Caco-2 (cell line): ENCODE measurements at places on chromosomes 11 and 22.

DNA sequence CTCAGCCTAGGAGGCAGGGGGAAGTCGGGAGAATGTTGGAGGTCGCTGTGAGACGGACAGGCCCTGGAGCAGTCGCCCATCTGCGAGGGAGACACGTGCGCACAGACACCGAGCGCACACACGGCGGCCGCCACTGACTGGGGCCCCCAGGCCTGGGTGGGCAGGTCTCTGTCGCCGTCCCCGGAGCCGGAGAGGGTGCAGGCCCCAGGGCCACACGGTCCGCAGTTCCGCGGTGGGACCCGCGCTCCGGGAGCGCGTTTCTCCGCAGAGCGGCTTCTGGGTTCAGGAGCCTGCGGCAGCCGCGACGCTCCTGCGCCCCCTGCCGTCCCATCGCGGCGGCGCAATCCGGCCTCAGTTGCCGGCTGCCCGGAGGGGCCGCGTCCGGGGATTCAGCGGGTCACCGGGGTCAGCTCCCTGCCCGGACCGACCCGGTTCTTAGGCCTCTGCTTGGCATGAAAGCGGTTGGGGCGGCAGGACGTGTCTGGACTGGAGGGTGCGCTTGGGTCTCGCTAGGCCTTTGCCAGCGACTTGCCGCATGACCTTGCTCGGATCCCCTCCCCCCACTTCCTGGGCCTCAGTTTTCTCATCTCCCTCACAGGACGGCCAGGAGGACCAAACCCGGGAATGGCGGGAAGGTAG lies 31.2 kb downstream of the PDE2A start:
- peak; percentile 85 for DNase-seq

DNA sequence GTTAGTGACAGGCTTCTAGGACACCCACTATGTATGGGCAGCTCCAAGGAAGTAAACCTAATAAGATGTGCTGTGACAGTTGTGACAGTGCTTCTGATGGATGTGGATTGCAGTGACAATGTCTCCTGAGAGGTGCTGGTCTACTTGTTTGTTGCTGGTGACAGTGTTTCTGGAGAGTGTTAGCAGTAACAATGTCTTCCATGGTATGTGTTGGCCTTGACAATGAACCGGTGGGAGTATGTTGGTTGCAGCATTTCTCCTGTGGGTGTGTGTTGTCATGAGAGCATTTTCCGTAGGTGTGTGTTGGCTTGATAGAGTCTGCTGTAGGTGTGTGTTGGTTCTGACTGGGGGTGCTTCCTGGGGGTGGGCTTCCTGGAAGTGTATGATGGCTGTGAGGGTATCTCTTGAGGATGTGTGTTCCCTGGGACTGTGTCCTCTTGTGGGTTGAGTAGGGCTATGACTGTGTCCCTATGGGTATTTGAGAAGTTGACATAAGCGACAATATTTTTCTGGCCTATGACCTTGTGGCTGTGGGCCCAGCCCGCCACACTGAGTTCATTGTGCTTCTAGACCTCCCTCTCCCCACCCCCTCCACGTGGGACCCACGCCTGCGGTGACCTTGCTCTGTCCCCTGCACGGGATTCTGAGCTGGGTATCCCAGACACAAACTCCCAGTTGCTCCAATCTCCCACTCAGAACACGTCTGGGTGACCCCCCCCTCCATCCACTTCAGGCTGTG lies 1.2 kb downstream of the DCHS1 start:
- DNase-seq, result no peak

DNA sequence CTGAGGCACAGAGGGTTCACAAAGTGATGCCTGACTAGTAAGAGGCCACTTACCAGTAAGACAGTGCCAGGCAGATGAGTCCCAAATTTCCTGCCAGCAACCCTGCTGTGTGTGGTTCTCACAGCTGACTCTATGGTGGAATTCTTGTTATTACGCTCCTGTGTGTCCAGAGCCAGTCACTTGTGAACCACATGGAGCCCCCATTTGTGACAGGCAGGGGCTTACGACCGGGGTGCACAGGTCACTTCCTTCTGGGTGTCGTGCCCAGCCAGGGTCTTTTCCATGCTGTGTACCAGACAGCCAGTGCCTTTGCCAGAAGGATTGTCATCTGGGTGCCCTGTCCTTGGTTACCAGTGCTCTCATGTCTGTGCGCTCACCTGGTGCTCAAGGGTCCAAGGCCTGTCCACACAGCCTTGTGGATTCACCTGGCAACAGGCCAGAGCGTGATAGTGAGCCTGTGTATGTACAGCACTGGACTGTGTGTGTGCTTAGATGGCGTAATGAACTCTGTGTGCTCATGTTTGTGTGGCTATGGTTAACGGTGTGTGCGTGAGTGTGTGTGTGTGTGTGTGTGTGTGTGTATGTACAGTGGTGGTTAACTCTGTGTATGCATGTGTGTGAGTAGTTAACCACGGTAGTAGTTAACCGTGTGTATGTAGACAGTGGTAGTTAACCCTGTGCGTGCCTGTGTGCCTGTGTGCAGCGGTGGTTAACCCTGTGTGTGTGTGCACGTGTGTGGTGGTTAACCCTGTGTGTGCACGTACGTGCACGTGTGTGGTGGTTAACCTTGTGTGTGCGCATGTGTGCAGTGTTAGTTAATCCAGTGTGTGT lies 18.6 kb downstream of the GRAMD4 start:
- peak; percentile 64 for DNase-seq

DNA sequence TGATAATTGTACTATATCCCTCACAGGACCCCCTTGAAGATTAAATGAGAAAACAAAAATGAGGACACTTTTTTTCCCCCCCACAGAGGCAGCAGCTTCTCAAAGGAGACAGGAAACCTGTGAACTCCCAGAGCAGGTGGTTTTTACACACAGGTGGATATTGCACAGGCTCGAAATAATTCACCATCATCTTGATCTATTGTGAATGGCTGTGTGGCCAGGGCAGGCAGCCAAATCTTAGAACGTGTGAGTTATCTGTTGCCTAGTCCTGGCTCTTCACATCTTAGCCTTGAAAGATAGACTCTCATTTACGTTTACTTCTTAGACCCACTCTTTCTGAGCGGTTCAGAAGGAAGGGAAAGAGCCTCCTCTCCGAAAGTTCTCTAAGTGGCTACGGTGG lies 23.5 kb downstream of the PPFIBP2 start:
- DNase-seq, result no peak

- no peak for DNase-seq
Observed at GRCh38 chr11:82046778-82047177, 686.9 kb downstream of the FAM181B start.

DNA sequence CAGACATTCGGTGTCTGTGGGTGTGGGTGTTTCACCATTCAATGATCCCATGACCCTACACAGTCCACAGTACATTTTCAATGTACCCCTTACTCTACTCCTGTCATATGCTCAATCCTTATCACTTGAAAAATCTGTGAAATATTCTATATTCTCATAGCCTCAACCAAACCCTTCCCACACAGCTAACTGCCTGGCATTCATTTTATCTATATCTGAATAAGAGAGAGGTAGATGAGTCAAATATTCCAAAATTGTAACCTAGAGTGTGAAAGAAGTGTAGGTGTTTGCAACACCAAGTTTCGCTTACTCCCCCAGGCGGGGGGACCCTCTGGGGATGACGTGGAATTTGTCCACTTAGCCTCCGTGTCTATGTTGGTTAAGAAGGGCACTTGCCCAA lies 354.8 kb downstream of the ETS1 start:
- DNase-seq, result no peak

DNA sequence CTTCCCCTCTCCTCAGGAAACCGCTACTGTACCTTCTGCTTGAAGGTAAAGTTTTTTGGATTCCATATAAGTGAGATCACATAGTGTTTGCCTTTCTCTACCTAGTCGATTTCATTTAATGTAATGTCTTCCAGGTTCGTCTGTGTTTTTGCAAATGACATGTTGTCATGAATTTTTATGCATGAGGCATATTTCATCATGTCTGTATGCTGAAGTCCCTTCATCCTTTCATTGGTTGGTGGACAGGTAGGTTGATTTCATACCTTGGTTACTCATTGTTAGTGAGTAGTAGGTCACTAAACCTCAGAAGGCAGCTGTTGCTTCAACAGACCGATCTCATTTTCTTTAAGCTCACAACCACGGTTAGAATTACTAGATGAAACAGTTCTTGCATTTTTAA lies 60.3 kb downstream of the LRRC74B start:
- no peak for DNase-seq
